ENCODE measurements at places on chromosomes 13 and 19.

DNA sequence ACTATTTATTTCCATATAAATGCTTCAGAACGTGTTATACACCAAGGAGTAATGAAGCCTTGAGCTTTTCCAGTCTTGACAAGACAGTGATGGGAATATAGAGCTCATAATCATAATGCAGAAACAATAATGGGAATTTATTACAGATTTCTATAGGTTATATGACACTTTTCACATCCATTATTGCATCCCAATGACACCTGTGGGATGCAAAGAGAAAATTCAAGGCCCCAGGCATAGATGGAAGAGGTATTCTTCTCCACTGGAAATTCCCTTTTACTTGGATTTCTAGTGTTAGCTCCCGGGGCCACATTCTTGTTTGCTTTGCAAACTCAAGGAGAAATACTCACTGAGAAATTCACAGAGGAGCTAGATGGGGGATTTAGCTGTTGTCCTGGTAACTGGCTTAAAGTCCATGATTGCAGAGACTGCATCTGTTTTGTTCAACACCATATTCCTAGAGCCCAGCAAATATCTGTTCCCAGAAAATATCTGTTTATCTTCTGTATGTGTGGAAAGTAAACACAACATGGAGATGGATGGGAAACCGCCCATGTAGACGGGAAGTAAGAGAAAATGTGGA, 30.6 kb upstream of the TNFSF11 start:
- DNase-seq: no peak

DNA sequence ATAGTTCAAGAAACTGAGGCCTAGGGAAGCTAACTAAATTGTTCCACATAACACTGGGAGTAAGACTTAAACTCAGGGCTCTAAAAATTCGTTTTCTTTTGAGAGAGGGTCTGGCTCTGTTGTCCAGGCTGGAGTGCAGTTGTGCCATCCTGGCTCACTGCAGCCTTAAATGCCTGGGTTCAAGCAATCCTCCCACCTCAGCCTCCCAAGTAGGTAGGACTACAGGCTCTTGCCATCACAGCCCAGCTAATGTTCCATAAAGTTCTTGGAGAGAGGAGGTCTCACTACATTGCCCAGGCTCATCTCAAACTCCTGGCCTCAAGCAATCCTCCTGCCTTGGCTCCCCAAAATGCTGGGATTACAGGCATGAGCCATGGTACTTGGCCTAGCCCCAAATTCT, 10.7 kb downstream of the ZMYM5 start:
- DNase-seq: no peak

DNA sequence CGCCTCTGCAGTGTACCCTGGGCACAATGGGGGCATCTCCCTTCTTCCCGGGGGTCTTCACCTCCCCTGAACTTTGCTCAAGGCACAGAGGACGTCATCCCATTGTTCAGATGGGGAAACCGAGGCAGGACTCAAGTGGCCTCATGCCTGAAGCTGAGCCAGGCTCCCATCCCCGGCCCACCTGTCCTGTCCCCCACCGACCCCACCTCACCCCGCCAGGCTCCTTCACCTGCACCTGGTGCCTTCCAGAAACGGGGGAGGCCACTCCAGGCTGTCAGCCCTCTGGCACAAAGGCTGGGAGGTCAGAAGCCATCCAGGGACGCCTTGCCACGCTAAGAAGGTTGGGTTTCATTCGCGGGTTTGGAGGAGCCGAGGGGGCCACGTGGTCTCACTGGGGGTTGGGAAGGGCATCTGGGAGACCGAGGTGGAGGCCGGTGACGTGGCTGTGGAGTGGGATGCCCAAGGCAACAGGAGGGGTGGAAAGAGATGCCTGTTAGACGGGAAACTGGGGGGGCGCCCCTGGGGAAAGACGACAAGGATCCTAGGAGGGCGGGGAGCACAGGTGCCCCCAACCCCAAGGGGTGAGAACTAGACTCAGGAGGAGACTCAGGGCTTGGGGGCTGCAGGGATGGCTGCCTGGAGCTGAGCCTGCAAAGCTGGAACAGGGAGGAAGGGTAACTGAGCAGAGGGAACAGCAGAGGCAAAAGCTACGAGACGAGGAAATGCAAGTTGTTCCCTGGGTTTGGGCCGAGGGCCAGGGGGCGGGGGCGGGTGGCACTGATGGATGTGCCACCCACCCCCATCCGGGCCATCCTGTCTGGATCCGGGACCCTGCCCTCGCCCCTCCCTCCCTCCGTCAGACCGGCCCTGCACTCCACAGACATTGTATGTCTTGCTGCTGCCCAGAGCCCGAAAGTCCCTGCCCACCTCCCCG, 6.0 kb upstream of the TCF3 start:
- DNase-seq: no peak

- no peak for DNase-seq
These were observed 13.1 kb upstream of the NOTCH3 start for GRCh38 chr19:15213715-15214381.

DNA sequence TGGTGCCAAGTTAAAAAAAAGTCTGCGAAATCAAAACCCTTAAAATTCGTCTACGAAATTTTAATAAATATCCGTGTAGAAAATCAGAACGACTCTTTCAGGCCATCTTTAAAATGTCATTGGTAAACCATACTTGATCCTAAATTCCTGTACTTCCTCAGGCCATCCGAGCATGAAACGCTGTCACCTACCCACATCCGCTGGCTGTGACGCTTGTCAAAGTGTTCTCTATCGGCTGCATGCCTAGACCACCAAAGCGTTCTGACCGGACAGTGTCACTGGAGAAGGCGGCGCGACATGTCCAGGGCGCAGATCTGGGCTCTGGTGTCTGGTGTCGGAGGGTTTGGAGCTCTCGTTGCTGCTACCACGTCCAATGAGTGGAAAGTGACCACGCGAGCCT, 119.0 kb upstream of the CLDN10 start:
- no peak for DNase-seq

- no peak for DNase-seq
These were observed 3.8 kb downstream of the SHFL start for GRCh38 chr19:10089801-10090375.

GRCh38 chr19:2661615-2662014, 40.9 kb downstream of the GNG7 start:
- no peak for DNase-seq

DNA sequence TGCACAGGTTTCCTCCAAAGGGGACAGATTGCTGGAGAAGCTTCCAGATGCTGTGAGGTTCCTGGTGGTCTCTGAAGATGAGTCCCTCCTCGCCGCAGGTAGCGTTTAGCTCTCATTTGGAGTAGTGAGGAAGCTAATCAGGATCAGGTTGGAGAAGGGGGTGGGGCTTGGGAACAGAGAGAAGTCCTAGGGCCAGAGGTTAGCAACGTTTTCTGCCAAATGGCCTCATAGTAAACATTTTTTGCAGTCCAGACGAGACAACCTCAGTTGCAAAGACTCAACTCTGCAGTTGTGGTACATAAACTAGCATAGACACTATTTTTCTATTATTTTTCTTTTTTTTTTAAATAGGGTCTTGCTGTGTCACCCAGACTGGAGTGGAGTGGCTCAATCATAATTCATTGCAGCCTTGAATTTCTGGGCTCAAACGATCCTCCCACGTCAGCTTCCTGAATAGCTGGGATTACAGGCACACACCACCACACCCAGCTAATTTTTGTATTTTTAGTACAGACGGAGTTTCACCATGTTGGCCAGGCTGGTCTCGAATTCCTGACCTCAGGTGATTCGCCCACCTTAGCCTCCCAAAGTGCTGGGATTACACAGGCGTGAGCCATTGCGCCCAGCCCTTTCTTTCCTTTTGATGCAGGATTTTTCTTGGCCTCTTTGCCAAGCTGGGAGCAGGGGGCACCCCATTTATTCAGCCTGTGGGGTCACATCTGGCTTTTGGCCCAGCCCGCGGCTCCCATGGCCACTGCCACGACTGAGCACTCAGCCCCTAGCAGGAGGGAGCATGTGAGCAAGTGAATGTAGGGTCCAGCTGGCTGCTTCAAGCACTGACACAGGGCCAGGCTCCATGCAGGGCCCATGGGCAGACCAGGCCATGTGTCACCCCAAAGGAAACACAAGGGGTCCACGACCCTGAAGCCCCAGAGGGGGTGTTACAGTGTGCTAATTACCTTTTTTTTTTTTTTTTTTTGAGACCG, 34.4 kb upstream of the SIN3B start:
- DNase-seq: no peak

DNA sequence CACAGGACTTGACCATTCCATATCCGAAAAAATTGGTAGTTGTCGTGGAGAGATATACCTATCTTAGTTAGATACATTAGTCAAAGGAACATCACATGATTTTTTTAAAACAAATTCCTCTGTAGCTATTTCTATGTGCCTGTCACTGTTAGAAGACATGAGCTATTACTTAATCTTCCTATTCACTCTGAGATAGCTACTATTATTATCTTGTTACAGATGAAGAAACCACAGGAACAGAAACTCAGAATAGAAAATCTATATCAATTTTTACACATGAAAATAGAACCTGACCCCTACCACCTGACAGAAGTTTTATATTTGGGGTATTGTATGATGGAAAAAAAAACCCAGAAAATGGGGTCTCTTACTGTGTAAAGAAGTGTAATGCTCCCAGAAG, 68.9 kb upstream of the TDRD3 start:
- DNase-seq: no peak

DNA sequence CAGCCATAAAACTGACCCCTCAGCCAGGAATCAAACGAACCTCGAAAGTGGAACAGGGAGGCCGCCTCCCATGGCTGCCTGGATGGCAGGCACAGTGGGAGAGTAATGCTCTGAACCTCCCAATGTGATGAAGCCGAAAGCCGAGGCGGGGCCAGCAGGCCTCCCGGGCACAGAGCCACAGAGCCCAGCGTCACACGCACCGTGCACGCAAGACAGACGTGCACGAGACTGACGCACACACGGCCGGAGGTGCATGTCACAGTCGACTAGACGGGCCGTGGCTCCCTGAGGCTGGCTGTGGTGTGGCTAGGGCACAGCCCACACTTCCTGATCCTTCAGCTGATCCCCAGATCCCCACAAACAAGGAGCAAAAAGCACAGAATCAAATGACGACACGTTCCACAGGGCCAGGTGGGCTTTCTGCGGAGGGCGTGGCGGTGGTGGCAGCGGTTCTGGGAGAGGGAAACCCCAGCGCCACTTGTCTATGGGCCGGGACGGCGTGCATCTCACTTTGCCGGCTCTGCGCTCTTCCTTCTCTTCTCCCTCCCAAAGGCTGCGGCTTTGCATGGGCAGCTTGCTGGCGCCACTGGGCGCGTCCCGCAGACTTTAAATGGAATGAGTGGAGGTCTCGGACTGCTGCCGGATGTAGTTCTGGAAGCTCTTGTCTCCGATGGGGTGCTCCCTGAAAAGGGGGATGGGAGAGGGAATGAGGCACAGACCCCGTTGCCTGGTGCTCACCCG, 5.0 kb upstream of the C13orf46 start:
- no peak for DNase-seq

DNA sequence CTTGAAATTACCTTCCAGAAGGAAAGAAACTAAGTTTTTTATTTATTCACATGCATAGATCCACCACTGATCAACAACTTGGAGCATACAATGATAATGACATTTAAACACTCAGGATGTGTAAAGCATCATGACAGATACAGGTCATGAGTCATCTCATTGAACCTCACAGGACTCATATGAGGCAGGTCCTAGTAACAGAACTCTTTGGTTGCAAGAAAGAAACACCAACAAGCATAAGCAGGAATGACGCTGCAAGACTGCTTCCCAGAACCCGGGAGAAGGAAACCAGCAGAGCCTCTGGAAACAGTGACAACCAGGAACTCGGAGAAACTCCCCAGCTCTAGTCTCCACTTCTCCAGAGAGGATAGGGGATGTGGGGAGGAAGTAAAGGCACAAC, 60.8 kb upstream of the IPO5 start:
- no peak for DNase-seq

GRCh38 chr13:51318015-51318414, 21.5 kb upstream of the SERPINE3 start:
- DNase-seq: no peak

GRCh38 chr19:294946-295686, 3.9 kb upstream of the PLPP2 start:
- DNase-seq: peak; percentile 34

DNA sequence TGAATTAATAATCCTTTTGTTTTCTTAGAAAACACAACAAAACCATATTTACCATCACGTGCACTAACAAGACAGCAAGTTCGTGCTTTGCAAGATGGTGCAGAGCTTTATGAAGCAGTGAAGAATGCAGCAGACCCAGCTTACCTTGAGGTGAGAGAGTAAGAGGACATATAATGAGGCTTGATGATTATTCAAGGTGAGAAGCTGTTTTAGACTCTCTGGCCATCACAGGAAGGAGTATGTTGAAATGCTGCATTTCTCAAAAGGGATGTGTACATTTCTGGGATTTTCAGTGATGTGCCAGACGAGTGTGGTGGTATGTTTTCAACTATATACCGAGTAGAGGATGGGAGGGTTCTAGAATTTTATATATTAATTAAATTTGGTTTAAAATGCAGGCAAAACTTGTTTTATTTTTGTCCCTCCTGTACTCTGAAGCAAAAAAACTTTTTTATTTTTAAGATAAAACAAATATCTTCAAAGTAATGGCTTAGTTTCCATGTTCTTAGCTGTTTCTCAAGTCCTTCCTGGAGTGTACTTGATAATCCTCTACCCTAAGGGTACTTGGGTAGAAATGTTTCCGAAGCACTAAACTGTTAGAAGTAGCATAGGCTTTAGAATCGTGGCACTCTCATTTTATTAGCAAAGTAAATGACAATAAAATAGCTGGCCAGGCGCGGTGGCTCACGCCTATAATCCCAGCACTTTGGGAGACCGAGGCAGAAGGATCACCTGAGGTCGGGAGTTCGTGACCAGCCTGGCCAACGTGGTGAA, 51.1 kb downstream of the N4BP2L1 start:
- no peak for DNase-seq

GRCh38 chr13:75458696-75459422, 23.1 kb downstream of the TBC1D4 start:
- no peak for DNase-seq

GRCh38 chr13:42064259-42064658, 15.8 kb downstream of the DGKH start:
- no peak for DNase-seq

GRCh38 chr19:3494051-3494450, 6.4 kb downstream of the DOHH start:
- no peak for DNase-seq

GRCh38 chr19:5804516-5805461, at the start of gene NRTN:
Gene NRTN, plus strand, starts transcription at chr19:5805067. Its CDS starts 19,099 bp downstream, at chr19:5824166.
- no peak for DNase-seq

DNA sequence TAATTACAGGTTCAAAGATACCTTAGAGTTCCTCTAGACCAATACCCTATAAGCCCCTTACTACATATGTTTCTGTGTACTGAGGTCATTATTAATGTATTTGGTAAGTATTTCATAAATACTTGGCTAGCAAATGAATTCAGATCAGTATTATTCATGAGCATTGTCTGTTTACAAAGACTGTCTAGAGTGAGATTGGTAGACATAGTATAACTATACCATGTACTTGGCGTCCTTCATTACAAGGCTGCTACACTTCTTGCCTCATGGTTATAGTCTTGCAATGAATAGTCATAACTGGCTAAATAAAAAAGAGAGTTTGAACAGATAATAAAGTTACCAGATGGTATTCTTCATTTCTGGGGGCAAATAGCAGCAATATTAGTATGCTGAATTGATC, 12.1 kb downstream of the SETDB2 start:
- DNase-seq: no peak

All from effector memory CD8-positive, alpha-beta T cell (primary cell).